ENCODE measurements at places on chromosomes 7 and 10. TPM values are rescaled to one million over a fixed set of nuclear protein-coding genes. Genes with fewer than 3 reads are reported as not detected.

Gene MKI67
- total RNA-seq: 234 TPM

Gene HABP2
- total RNA-seq: not detected

Gene CRHR2
- total RNA-seq: not detected

Gene PODXL
- 0.48 TPM for total RNA-seq

Gene FMC1
- 1.7 TPM for total RNA-seq

Gene CLDN4
- total RNA-seq: 0.12 TPM

Gene CYP2C8
- 0.14 TPM for total RNA-seq

Gene C1QL3
- total RNA-seq: not detected

Gene GIMAP6
- 21.6 TPM for total RNA-seq

Gene P4HA1
- 58.5 TPM for total RNA-seq

Gene TMEM196
- total RNA-seq: not detected

Gene NRCAM
- 0.60 TPM for total RNA-seq

Gene RTKN2
- total RNA-seq: 4.8 TPM

- peak overlapping the region; percentile 94 for H3K4me3 ChIP-seq
- H3K4me1 ChIP-seq: peaks cover 41% of the 10 kb centered on the region
- H3K27me3 ChIP-seq: no peaks in the 10 kb centered on the region
- peak overlapping the region; percentile 91 for H3K27ac ChIP-seq
- peaks cover 24% of the 10 kb centered on the region for H3K36me3 ChIP-seq
- peak; percentile 52 for DNase-seq
Measured at GRCh38 chr10:70405037-70405824, 1.3 kb downstream of the EIF4EBP2 start.

GRCh38 chr7:127959770-127960169, 71.5 kb downstream of the LRRC4 start:
- H3K27me3 ChIP-seq: no peaks in the 10 kb centered on the region
- H3K36me3 ChIP-seq: peaks cover 39% of the 10 kb centered on the region
- DNase-seq: no peak

- peak overlapping the region; percentile 92 for H3K27ac ChIP-seq
- H3K27me3 ChIP-seq: no peaks in the 10 kb centered on the region
- peaks cover 10% of the 10 kb centered on the region for H3K36me3 ChIP-seq
- peaks cover 29% of the 10 kb centered on the region for H3K4me1 ChIP-seq
Measured at GRCh38 chr7:100583132-100584053, 2.5 kb downstream of the LRCH4 start.

DNA sequence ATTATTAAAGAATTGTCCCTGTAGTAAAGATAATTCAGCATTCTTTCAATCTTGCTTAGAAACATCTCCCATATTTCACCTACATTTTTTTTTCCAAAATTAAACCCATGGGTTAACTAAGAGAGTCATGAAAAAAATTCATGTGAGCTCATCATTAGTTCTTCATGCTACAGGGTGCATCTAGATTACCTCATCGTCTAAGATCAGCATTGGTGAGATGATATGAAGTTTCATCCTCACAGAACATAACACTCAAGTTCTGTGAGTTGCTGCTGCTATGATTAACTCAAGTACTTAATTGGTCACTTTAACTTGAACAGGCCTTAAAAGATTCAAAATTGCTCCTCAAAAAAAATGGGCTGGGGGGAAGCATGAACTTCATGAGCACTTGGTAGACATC, 50.0 kb downstream of the RAB11FIP2 start:
- no peaks in the 10 kb centered on the region for H3K27me3 ChIP-seq
- H3K27ac ChIP-seq: no peak overlapping the region
- DNase-seq: no peak
- H3K4me1 ChIP-seq: no peaks in the 10 kb centered on the region
- H3K4me3 ChIP-seq: no peak overlapping the region

- H3K27ac ChIP-seq: no peak overlapping the region
- H3K36me3 ChIP-seq: no peaks in the 10 kb centered on the region
- no peaks in the 10 kb centered on the region for H3K27me3 ChIP-seq
- DNase-seq: no peak
- H3K4me3 ChIP-seq: no peak overlapping the region
Measured at GRCh38 chr10:71334221-71334791, 15.2 kb downstream of the SLC29A3 start.

- no peak for DNase-seq
- H3K4me3 ChIP-seq: no peak overlapping the region
- H3K27me3 ChIP-seq: peaks cover 9% of the 10 kb centered on the region
- H3K4me1 ChIP-seq: no peaks in the 10 kb centered on the region
- H3K27ac ChIP-seq: no peak overlapping the region
Measured at GRCh38 chr7:24123076-24123475, 160.9 kb upstream of the NPY start.

DNA sequence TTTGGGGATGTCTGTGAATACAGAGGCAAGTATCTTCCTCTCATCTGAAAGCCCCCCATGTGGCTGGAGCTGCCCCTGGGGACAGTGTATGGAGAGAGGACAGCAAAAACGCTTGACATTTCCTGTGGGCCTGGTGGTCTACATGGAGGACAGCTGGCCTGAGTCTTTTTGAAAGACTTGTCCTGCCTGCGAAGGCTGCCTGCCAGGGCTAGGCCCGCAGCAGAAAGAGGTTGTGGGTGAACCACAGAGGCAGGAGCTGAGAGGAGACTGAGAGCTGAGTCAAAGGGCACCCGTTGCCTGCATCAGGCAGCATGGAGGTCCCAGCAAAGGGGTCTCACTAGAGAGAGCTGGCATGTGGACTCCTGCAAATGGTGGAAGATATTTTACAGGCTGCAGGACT, 66.4 kb downstream of the KAT6B start:
- no peak for DNase-seq
- no peaks in the 10 kb centered on the region for H3K27me3 ChIP-seq
- no peak overlapping the region for H3K27ac ChIP-seq
- no peak overlapping the region for H3K4me3 ChIP-seq
- peaks cover 4% of the 10 kb centered on the region for H3K36me3 ChIP-seq

GRCh38 chr10:12444981-12445700, 95.8 kb downstream of the CAMK1D start:
- no peak overlapping the region for H3K4me3 ChIP-seq
- no peak for DNase-seq
- peaks cover 36% of the 10 kb centered on the region for H3K4me1 ChIP-seq
- no peaks in the 10 kb centered on the region for H3K27me3 ChIP-seq

DNA sequence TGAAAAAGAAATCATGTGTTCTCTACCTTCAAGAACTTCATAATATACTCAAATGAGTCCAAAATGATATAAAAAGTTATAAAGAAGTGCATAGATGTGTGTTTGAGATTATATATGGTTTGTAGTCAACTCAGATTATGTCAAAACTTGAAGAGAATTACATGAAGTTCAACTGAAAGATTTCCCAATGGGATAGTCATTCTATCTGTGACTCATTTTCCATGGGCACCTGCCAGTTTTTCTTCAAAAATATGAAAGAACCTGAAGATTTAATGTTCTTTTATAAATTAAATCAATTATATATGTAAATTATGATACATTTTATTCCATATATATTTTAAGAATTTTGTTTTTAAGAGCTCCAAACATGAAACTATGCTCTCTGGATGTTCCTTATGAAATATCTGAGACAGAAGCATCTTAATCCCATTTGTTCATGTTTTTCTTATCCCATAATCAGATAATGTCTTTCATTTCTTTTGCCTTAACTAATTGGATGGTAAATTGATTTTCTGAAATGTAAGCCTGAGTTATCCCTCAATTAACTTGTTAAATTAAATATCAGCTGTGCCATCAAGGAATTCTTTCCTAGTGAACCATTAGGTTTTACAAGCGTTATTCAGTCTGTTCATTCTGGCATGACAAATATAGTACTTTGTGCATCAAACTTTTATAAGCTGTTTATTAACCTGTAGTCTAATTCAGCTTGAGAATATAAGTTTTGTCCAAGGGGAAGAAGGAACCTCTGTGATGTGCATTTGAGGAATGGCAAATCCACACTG, 387.1 kb downstream of the IPMK start:
- DNase-seq: no peak
- H3K36me3 ChIP-seq: no peaks in the 10 kb centered on the region

DNA sequence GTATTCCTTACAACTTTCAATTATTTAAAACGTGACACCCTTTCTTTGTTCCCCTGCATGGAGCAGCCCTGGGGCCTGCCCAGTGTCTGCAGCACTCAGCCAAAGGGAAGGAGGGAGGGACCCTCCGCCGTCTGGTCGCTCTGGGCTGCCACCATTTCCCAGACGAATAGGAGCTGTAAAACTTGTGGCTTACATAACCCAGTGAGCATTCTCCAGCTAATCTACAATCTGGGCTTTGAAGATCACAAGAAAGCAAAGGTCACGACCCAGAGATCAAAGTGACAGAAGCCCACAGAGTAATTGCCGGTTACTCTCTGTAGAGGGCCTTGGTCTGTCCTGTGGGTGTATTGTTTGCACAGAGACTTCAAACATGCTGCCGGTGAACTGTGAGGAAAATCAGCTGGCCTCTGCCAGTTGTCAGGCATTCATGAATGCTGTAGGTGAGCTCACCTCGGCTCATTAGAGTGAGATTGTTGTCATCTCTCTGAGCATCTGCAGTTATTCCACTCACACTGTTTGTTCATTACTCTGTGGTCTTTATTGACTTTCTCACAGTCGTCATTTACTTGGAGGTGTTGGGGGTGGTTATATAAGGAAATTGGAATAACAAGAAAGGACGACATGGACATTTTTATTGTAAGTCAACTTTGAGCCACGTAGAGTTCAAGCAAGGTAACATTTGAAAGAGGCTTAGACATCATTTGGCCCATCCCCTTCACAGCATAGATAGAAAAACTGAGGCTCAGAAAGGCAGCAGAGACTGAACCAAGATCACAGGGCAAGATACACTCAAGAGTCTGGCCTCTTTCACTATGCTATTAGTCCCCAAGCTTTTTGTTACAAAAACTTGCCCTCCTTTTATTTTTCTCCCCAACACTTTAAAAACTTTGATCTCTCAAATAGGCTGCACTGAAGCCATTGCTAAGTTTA, 619.8 kb downstream of the LRMDA start:
- H3K27ac ChIP-seq: no peak overlapping the region
- no peak overlapping the region for H3K4me3 ChIP-seq
- no peaks in the 10 kb centered on the region for H3K36me3 ChIP-seq
- peaks cover 2% of the 10 kb centered on the region for H3K4me1 ChIP-seq
- DNase-seq: no peak
- peaks cover 6% of the 10 kb centered on the region for H3K27me3 ChIP-seq

DNA sequence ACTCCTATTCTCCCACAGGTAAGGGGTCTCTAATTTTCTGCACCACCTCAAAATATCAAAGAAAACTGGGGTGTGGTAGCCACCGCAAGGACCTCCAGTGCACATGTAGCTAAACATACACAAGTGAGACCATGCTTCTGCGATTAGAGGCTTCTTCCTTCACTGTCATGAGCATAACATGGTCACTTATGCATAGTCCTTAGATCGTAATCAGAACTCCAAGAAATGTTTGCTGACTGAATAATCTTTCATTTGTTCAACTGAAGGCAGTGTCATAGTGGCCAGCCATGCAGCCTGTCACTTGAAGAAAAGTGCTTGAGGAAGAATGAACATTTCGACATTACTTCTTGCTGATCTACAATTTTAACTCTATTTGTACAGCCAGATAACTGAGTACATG, 14.6 kb downstream of the TWIST1 start:
- H3K36me3 ChIP-seq: no peaks in the 10 kb centered on the region
- H3K4me3 ChIP-seq: no peak overlapping the region
- H3K4me1 ChIP-seq: no peaks in the 10 kb centered on the region
- H3K27me3 ChIP-seq: peaks cover 43% of the 10 kb centered on the region
- H3K27ac ChIP-seq: no peak overlapping the region
- DNase-seq: no peak

GRCh38 chr10:21427804-21428481, 97.5 kb downstream of the SKIDA1 start:
- H3K27me3 ChIP-seq: peaks cover 1% of the 10 kb centered on the region
- no peaks in the 10 kb centered on the region for H3K4me1 ChIP-seq
- no peak overlapping the region for H3K4me3 ChIP-seq
- no peak for DNase-seq

DNA sequence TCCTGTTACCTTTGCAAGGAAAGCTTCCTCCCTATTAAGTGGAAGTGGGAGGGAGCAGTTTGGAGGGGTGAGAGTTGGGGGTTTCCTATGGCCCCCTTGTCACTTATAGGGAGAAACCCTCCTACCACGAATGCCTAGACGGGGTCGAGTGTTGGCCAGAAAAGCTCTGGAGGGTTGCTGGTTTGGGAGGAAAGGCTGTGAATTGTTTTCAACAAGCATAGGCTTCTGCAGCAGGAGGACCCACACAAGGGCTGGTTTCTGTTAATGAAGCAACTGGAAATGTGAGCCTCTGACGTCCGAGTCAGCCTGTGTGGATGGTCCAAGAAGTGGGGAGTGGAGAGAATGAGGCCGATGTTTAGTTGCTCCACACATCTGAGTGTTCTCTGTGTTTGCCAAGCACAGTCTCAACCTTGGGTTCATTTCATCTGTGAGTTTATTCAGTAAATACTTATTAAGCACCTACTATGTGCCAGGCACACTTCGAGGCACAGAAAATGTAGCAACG, 37.3 kb upstream of the LEP start:
- DNase-seq: no peak
- peaks cover 31% of the 10 kb centered on the region for H3K27me3 ChIP-seq
- no peaks in the 10 kb centered on the region for H3K36me3 ChIP-seq
- no peak overlapping the region for H3K27ac ChIP-seq
- peaks cover 9% of the 10 kb centered on the region for H3K4me1 ChIP-seq

GRCh38 chr7:105487579-105488571, 34.2 kb downstream of the PUS7 start:
- peaks cover 34% of the 10 kb centered on the region for H3K36me3 ChIP-seq
- peaks cover 2% of the 10 kb centered on the region for H3K4me1 ChIP-seq
- DNase-seq: no peak
- H3K4me3 ChIP-seq: no peak overlapping the region
- no peaks in the 10 kb centered on the region for H3K27me3 ChIP-seq

DNA sequence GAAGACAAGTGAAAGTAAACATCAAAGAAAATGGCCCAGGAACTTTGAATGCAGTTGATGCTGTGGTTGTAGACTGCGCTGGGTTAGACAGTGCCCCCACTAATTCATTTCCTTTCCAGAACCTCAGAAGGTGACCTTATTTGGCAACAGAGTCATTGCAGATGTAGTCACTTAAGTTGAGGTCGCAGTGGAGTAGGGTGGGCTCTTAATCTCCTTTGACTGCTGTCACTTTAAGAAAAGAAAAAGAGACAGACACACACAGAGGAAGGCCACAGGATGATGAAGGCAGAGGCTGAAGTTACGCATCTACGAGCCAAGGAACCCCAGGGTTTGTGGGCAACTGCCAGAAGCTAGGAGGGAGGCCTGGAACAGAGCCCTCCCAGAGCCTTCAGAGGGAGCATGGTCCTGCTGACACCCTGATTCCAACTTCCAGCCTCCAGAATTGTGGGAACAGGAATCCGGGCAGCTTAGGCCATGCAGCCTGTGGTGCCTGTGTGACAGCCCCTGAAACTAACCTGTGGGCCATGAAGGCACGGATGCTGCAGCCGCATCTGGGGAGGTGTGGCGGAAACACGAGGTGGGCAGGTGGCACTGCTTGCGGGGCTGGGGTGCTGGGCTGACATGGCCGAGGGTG, 107.6 kb downstream of the PRKAG2 start:
- no peaks in the 10 kb centered on the region for H3K27me3 ChIP-seq
- peaks cover 51% of the 10 kb centered on the region for H3K4me1 ChIP-seq
- H3K36me3 ChIP-seq: peaks cover 3% of the 10 kb centered on the region
- peak; percentile 49 for DNase-seq

- H3K27ac ChIP-seq: no peak overlapping the region
- H3K27me3 ChIP-seq: no peaks in the 10 kb centered on the region
- H3K4me3 ChIP-seq: no peak overlapping the region
- peaks cover 46% of the 10 kb centered on the region for H3K4me1 ChIP-seq
- no peak for DNase-seq
Measured at GRCh38 chr10:119859420-119860258, 13.0 kb downstream of the MCMBP start.

Measured in activated CD4-positive, alpha-beta T cell treated with anti-CD3 and anti-CD28 coated beads for 36 hours (primary cell).